Posterior vena cava (tissue), 2 donors: ENCODE measurements at places on chromosomes 5 and 9.

GRCh38 chr5:67806654-67807438 lies 408.7 kb upstream of the PIK3R1 start:
- DNase-seq, result no peak

DNA sequence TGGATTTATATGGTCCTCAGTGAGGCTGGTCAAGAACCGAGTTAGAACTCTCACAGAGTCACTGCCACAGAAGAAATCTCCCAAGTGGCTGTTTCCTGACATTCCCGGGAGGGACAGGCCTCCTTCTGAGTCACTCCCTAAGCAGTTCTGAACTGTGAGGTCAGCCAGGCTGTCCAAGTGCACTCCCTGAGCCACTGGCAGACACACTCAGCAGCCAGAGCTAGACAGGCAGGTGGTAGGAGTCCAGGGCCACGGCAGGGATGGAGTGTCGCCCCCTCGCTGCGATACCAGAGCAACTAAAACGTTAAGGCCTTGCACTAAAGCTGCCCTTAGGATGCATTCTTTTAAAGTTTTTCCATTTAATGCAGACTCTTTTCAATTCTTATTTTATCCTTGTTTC lies 3.4 kb downstream of the IL4 start:
- DNase-seq, result peak; percentile 86

DNA sequence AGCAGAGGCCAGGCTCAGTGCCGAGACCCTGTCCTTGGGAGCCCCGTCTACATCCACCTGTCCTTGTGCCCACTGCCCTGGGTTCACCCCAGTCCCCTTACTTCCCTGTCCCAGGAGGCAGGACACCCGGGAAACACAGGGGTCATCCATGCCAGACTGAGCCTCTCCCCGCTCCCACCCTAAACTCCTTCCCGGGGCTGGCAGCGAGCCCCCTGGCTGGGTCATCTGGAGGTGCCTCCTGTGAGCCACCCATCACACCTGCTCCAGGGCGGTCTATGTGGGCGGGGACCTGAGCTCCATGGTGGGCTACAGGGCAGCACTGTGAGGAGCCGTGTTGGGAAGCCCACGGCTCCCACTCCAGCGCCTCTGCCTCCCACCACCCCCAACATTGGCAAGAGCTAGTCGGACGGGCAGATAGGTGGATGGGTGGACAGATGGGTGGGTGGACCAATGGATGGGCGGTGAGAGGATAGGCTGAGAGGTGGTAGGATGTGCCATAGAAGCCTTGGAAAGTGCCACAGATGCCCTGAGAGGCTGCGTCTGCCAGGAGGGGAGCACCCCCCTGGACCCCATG lies 42.5 kb upstream of the RXRA start:
- DNase-seq, result no peak

- no peak for DNase-seq
These were observed 590.3 kb upstream of the C9orf72 start for GRCh38 chr9:28163619-28164018.

DNA sequence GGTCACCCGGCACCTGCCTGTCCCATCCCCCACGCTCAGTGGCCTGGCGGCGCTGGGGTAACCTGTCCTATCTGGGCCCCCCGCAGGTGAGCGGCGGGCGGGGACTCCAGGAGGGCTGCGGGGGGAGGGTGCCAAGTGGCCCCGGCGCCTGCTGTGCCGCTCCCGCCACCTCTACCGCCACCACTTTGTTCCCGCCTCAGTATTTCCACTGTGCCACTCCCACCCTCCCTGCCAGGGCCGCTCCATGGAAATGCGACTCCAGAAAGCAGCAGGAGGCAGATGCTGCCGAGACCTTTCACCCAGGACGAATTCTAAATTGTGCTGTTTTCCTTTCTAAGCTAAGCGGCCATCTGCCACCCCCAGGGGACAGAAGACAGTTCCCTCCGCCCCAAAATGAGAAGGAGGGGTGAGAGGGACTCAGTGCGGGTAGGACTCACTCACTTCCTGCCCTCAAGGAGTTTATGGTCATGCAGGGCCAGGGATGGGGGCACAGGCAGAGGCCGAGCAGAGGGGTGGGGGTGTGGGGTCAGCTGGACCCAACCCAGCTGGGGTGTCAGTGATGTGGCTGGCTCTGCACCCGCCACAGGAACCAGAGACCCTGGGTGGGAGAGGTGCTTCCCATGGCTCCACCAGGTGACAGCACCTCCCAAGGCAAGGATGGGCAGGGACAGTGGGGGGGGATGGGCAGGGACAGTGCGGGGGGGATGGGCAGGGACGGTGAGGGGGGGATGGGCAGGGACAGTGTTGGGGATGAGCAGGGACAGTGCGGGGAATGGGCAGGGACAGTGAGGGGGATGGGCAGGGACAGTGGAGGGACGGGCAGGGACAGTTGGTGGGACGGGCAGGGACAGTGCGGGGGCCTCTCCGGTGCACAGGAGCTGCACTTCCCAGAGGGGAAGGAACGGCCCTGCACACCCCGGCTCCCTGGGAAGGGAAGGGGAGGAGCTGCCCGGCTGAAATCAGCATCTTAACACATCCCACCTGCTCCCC lies 17.8 kb downstream of the NOTCH1 start:
- no peak for DNase-seq

DNA sequence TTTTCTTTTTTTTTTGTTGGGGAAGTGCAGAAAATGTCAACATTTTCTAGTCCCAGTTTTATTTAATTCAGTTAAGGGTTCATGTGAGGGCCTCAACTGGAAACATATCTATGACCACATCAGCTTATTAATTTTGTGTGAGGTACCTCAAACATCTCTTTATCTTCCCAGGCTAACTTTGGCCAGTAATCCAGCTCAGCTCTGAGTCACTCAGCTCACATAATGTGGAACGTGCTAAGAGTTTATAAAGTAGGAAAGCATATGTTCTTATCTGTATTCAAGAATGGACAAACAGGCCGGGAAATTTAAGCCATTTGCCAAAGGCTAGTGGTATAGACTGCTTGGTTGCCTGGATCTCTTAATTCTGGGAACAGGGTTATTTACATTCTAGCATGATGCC lies 118.4 kb downstream of the INSYN2B start:
- DNase-seq, result no peak

DNA sequence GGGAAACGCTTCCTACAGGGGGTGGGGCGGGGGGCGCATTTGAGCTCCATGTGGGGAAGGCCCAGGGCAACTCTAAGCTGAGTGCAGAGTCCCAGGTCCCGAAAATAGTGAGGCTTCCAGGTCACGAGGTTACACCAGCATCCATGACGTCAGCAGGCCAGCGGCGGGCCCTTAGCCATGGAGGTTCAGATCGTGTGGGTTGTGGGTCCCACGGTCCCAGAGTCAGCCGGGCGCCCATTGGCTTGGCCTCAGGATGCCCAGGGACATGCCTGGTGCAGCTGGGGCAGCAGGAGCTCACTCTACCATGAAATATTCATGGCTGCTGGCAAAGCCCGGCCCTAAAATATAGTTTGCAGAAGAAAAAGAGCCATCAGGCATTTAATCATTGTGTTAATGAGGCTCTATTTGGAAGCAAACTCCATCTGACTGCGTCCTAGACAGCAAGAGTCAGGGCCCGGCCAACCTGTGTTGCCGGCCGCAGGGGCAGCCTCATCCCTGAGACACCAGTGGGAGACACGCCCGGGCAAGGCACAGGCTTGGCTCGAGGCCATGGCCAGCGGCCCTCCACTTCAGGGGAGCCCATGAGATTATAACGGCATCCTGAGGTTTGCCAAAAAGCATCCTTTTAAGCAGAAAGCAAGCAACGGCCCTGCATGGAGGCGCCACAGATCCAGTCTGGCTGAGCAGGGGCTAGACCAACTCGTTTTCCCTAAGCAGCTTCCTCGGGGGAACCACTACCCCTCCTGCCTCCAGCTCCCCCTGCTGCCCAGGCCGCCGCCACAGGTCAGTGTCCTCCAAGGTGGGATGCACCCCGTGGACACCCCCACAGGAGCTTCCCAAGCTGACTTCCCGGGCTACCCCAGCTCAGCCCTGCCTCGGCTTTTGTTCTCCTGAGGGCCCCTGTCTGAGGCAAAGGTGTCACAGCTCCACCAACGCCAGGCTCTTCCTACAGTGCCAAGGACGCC lies 108.9 kb upstream of the PPP1R26 start:
- DNase-seq, result no peak

GRCh38 chr9:27351438-27351837 lies 54.5 kb upstream of the EQTN start:
- DNase-seq, result no peak

DNA sequence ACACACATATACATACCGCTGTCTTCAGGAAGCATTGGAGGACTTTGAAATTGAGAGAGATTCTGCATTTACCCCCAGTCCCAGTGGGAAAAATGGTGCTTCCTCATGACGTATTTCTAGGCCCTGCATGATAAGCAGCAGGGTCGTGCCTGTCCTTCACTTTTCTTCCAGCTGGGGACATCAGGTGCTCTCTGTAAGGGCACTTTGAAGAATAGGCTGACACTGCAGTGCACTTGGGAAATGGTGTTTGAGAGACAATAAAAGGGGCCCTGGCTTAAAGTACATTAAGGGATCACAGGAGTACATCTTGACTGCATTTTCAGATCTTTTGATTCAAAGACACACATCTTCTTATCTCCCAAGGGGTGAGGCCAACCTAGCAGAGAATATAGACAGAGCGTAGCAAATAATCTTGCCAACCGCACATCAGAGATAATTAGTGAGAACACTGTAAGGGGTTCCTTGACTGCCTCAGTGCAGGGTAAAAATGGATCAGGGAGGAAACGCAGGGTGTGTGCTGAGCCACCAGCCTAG lies 437.9 kb downstream of the CSNK1G3 start:
- DNase-seq, result no peak

GRCh38 chr5:168660691-168661090 lies 81.5 kb upstream of the PANK3 start:
- DNase-seq, result no peak

- DNase-seq, result no peak
These were observed 4.8 kb downstream of the ALDH1A1 start for GRCh38 chr9:72947984-72948465.

DNA sequence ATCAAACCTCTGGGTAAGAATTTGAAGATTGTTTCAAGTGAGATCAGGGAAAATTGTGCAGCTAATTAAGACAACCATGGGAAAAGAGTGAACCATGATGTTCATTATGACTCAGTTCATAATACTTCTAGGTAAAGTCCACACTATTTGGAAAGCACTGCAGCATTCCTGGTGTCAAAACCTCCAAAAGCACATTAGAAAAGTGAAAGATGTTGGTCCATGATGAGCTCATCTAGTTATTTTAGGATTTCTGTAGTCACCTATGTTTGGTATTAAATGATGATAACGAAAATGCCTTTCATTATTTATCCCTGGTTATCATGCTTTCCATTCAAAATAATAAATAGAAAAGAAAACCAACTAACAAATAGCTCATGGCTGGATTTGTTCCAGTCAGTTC lies 49.1 kb downstream of the PTCD2 start:
- DNase-seq, result no peak

- DNase-seq, result no peak
These were observed 38.2 kb upstream of the SPATA31E1 start for GRCh38 chr9:87844506-87844905.

DNA sequence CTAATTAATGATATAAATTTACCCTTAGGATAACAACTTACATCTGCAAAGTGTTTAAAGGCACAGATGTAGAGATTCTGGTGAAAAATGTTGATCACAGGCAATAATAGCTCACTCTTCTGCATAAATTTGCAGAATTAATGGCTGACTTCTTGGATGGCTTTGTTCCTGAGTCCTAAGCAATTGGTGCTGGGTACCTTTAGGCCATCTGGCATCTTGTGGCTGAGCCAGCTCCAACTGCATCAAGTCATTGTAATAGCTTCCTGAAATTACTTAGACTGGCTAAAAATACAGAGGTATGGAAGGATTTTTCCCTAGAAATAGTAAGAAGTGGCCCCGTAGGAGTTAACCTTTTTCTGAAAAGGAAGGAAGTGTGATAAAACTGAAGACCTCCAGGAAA lies 118.3 kb upstream of the MINAR2 start:
- no peak for DNase-seq

GRCh38 chr5:57843059-57843367 lies 360.4 kb upstream of the ACTBL2 start:
- no peak for DNase-seq

DNA sequence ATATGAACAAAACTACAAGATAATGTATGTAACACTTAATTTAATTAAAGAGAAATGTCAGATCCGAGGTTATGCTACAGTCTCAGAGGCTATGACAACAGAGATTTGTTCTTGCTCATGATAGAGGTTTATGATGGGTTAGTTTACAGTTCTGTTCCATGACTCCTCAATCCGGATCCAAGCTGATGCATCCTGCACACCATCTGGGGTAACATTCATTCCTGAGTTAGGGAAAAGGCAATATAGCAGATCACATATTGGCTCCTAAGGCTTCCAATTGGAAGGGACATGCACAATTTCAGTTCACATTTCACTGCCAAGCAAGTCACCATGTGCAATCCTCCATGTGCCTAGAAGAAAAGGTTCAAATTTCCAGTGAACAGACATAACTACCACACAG lies 40.4 kb downstream of the ABLIM3 start:
- no peak for DNase-seq

DNA sequence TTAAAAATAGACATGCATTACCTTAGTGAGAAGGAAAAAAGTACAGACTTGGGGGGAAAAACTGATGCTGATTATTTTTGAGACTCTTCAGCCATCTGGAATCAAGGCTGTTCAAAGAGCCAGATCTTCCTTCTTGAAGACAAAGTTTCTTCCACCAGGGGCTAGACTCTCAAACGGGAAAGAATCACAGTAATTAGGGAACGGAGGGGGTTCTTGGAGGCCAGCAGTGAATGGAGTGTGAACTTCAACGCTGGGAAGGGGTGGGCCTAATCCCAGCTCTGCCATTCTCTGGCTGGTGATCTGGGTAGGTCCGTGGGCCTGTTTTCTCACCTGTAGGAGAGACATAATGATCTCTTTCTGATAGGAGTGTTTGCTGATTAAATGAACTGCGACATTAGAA lies 21.1 kb upstream of the LHX2 start:
- DNase-seq, result no peak

- DNase-seq, result no peak
These were observed 13.7 kb upstream of the CERCAM start for GRCh38 chr9:128406848-128407391.

DNA sequence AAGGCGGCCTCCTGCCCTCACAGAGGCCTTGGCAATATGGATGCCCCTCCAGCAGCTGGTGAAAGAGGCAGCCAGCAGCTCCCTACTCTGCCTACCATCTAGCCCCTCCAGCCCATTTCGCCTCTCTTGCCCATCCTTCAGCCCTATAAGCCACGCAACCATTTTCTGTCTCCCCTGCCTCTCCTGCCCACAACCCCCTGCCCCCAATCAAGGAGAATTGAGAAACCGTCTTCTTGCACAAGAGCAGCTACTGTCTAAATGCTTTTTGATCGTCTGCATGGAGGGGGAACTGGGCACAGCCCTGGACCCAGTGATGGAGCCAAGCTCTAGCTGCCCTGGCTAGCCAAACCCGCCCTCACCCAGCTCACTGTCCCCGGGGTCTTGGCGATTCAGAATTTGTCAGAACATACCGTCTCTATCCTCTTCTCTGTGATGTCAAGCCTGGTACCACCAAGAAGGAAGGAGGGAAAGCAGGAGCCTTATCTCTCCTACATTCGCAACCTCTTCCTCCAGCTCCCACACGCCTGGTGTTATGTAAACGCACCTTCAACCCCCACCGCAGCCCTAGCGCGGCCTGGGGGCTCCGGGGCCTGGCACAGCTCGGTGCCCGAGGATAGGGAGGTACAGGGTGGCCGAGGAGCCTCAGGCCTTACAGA lies 1.2 kb downstream of the SPRY4 start:
- no peak for DNase-seq
